ENCODE measurements at places on chromosomes 11 and 22.

DNA sequence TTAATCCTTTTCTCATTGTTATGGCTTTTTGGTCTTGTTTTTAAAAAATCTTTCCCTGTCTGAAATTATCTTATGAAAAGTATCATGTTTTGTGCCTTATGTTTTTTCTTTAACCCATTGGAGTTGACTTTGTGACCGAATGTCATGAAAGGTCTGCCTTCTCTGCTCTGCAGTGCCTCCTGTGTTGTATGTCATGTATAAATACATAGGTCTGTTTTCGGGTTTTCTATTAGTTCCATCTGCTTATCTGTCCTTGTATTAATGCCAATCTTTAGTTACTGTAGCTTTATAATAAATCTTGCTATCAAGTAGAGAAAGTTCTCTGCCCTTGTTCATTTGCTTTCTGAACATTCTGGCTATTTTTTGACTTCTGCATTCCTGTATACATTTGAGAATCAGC lies 73.0 kb downstream of the ZBTB44 start:
- no peak for DNase-seq

DNA sequence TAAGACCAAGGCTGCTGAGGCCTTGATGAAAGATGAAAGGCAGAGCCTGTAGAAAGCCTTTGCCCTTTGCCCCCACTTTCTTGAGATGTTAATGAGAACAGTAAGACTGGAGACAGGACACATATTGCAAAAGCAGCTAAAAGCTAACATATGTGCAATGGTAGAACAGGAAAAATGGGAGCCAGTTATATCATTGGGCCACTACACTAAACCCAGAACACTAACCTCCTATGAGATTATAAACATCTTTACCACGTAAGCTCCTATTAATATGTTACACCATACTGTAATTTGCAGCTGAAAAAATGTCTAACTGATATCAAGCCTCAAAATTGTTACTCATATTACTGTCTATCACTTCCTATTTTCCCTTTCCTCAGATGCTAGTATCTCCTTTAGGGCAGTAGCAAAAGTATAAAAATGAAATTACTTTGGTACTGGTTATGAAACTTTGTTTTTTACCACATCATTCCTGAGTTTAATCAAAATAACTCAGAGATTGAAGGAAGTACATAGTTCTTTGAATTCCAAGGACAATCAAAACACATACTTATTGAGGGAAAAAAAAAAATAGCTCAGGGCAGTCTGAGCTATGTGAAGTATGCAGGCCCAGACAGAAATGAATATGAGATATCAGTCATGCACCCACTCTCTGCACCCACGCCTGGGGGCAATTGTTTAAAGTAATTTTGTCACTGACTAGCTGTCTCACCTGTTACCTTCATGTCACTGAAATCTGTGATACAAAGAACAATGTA lies 9.1 kb downstream of the HPS5 start:
- DNase-seq: no peak

GRCh38 chr22:20571531-20572007 lies 64.2 kb downstream of the MED15 start:
- DNase-seq: no peak

DNA sequence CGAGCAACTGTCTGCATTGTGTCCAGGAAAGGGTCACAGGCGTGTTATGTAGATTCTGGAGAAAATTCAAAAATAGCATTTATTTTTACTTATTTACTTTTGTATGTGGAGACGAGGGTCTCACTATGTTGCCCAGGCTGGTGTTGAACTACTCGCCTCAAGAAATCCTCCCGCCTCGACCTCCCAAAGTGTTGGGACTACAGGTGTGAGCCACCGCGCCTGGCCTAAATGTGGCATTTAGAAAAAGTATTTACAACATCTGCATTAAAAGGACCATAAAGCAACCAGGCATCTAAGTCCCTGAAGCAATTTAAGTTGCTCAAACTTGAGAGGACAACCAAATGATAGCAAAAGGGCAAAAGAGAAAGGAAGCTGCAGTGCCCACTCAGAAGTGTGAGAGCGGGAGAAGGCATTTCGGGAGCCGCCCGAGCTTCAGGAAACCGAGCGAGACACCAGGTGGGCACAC lies 595 bp downstream of the TRIM66 start:
- DNase-seq: no peak

DNA sequence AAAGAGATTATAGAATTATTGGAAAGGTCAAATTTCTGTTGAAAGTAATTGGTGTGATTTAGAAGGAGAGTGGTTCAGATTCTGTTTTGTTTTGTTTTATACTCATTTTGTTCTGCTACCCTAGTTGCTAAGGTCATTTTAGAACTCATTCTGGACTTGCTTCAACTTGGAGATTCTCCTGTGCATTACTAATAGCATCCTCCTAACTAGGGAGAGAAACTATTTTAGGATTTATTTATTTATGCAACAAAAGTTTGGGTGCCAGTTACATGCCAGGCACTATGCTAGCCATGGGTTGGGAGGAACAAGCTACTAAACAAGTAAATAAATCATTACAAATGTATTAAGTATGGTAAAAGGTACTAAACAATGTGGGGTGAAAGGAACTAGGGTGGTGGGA lies 84.0 kb downstream of the YAP1 start:
- DNase-seq: no peak

GRCh38 chr11:95371153-95371552 lies 140.2 kb upstream of the SESN3 start:
- DNase-seq: no peak

DNA sequence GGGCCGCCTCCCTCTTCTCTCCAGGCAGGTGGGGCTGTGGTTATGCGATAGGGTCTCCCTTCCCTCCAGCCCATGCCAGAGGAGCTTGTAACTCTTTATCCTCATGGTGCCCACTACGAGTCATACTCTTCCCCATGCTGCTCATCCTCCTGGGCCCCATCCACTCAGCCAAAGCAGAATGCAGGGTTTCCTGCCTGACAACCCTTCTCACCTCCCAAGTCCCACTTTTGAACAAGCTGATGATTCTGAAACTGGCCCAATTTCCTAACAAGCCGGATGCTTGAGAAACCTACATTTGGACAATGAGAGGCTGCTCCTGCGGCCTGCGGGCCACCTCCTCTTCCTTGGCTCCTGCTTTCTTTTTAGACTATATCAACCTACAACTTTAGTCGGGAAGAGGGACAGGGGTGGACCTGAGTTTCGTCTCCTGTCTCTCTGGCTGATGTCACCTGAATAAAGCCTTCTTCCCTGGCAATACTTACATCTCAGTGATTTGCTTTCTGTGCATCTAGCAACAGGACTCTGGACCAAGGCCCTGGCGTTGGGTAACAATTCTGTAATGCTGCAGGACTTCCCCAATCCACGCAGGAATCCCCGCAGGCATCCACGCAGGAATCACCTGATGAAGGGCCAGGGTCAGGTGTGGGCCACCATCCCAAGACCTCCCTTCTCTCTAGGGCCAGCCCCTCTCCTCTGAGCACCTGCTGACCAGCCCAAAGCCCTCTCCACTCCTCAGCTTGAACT lies 1.5 kb upstream of the NDUFS8 start:
- no peak for DNase-seq

DNA sequence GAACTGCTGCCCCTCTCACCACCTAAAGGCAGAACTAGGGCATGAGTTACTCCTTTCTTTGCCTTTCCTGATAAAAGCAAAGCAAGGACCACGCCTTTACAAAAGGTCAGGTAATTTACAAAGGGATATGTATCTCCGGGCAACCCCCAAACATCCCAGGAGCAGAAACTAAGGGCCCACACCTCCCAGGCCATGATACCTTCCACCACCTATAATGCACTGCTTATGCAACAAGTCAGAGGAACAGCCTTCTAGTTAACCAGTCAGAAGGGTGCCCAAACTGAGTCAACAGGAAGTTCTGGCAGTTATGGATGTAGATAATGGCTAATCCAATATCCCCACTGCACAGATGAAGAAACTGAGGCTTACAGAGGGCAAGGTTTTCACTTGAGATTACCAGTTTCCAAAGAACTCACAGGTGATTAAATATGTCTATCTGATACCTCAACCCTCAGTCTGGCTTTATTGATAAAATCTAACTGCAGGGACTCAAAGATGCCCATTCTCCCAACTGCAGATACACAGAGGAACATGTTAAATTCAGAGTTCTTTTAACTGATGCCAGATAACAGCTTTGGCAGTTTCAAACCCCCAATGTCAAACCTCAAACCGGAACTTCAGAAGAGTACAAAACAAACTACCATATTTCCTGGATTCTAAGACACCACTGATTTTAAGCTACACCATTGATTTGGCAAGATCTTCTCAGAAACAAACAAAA lies 16.8 kb upstream of the CASTOR1 start:
- DNase-seq: no peak

Measured in NCI-H1048 (cell line).